Body of pancreas (tissue), 4 donors: ENCODE measurements at places on chromosomes 3 and 15. TPM values are rescaled to one million over a fixed set of nuclear protein-coding genes. Genes with fewer than 3 reads are reported as not detected.

The PARP14 gene
- 31.9 TPM for total RNA-seq

The SCAANT1 gene
- total RNA-seq: not detected

The ACKR4 gene
- 2.0 TPM for total RNA-seq

The FBN1 gene
- total RNA-seq: 12.7 TPM

The KLHL6 gene
- total RNA-seq: 1.6 TPM

The SLC7A14 gene
- total RNA-seq: not detected

The SNTN gene
- 1.0 TPM for total RNA-seq

The KY gene
- 0.26 TPM for total RNA-seq

The ARPP21 gene
- total RNA-seq: not detected

The DAZL gene
- not detected for total RNA-seq

- DNase-seq: no peak
These were observed 21.7 kb upstream of the UBL7 start for GRCh38 chr15:74482661-74483060.

GRCh38 chr3:102444101-102444500 lies 9.3 kb downstream of the ZPLD1 start:
- DNase-seq: no peak

GRCh38 chr3:132236701-132237651 lies 80.2 kb upstream of the ACP3 start:
- no peak for DNase-seq

- no peak for DNase-seq
These were observed 14.3 kb downstream of the KLHL6 start for GRCh38 chr3:183541235-183541655.

GRCh38 chr3:25338158-25338725 lies 89.8 kb upstream of the RARB start:
- DNase-seq: no peak

DNA sequence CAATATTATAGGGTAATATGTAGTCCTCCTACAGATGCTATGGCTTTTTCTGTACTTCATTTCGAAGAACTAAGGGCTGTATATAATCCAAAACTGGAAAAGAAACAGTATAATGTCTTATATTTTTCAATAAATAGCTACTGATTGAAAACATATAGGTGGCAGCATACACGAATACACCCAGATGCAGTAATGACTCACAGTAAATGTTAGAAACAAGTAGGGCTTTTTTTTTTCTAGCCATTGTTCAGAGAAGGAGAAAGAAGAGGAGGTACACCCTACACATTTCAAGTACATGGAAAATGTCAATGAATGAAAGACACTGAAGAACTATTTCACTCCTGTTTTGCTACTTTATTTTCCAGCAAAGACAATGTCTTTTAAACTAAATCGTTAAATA lies 9.4 kb downstream of the DAZL start:
- no peak for DNase-seq

DNA sequence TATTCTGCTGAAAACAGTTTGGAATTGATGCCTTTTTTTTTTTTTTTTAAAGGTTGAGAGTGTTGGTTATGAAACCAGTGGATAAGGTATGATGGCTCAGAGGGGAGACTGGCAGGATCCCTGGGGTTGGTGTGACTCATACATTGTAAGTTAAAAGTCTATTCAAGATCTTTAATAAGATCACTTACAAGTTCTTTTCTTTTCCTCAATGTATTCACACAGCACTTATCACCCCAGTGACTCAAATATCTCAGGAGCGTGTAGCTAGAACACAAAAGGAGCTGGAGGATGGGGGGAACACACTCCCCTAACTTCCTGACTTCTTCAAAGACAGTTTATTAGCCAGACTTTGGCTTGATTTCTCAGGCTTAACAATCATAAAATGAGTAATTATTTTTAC lies 285.3 kb downstream of the SV2B start:
- no peak for DNase-seq

GRCh38 chr3:149554826-149555225 lies 80.3 kb downstream of the TM4SF4 start:
- peak; percentile 16 for DNase-seq

- DNase-seq: no peak
These were observed 992.4 kb downstream of the NAALADL2 start for GRCh38 chr3:175851541-175851940.

DNA sequence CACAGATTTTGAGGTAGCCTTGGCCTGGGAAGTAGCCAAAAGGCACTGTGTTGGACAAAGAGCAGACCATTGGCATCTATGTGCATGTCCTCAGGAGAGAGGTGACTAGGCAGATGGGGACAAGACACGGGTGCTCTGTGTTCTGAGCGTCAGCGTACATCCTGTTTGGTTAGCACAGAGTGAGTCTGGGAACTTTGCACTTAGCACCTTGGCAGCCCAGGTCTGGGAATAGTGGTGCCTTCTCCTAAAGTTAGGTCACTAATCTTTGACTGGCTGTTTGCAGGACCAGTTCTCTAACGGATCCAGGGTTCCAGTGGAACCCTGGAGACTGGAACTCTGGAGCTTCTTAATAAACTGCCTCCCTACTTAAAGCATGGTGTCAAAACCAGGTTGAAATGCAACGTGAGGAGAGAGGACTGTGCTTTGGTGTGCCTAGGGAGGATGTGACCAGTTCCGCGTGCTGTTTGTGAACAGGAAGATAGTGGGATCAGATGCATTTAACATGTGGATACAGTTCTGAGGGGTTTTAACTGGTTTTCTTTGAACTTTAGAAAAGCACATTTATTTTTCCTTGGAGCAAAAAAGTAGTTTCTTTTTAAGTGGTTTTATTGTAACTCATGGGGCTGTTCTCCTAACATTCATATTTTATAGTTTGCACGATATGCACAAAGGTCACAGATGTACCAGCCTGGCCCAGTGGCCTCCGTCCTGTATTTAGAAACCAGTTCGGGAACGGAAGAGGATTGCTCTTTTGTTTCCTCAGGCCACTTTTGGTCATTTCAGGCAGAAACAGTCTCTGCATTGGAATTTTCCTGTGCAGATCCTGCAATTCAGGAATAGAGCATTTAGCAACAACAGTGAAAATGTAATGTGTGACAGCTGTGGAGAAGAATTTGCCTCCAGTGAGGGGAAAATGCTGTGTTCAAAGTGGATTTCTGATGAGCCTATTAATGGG lies 48.8 kb downstream of the ABHD2 start:
- peak; percentile 64 for DNase-seq

GRCh38 chr15:89533861-89534544 lies 37.6 kb upstream of the RHCG start:
- no peak for DNase-seq

- DNase-seq: no peak
These were observed 40.6 kb upstream of the MRPS22 start for GRCh38 chr3:139303216-139303615.

GRCh38 chr3:17632401-17633100 lies 109.9 kb downstream of the TBC1D5 start:
- no peak for DNase-seq

DNA sequence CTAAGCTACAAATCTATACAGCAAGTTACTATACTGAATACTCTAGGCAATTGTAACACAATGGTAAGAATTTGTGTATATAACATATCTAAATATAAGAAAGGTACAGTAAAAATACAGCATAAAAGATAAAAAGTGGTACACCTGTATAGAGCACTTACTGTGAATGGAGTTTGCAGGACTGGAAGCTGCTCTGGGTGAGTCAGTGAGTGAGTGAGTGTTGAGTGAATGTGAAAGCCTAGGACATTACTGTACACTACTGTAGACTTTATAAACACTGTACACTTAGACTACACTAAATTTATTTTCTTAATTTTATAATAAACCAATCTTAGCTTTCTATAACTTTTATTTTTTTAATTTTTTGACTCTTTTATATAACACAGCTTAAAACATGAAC lies 123.1 kb downstream of the ZMAT3 start:
- no peak for DNase-seq

DNA sequence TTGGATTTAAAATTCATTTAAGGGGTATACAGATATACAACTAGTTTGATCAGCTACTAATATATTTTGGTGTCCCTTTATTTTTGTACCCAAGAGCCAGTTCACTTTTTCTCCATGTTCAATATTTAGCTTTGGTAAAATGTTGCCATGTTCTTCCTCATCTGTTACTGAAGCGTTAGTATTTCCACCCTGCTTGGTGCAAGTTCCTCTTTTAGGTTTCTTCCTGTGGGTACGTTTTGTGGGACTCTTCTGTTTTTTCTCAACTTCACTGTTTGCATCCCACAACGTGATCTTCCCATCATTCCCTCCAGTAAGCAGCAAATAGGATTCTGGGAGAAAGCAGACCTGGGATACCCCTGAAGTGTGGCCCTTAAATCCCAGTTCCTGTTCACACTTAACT lies 14.1 kb downstream of the WDR53 start:
- no peak for DNase-seq

GRCh38 chr3:122697952-122698620 lies 17.4 kb downstream of the PARP14 start:
- DNase-seq: no peak

DNA sequence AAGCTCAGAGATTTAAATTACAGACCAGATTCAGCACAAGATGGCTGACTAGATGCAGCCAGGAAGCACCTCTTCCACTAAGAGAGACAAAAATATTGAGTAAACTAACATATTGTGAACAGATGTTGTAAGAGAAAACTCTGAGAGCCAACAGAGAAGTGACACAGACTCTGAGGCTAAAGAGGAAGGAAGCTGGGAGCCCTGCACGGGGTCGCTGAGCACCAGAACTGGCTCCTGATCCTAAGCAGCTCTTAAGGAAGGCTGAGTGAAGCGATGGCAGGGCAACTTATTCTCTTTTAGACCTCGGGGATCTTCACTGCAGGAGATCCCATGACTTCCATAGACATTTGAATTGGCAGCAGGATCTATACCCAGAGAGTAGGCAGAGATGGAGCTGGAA lies 578.0 kb upstream of the GRM7 start:
- DNase-seq: no peak

- DNase-seq: no peak
These were observed 24.0 kb upstream of the SLC24A5 start for GRCh38 chr15:48096813-48097212.

GRCh38 chr3:74139648-74140047 lies 474.8 kb downstream of the CNTN3 start:
- DNase-seq: no peak

DNA sequence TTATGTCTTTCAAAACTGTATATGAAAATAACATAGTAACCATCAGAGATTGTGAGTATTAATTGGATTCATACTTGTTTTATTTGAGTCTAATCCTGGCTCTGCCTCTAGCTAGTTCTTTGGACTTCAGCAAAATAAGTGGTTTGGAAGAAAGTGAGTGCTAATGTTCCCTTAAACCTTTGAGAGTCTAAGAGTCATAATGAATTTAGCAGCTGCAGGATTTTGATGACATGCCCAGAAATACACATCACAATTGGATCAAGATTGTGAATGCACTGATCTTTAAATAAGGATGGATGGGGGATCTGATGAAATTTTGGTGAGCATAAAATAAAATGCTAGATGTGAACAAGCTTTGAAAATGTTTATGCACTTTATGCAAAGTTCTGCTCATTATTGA lies 79.9 kb upstream of the FAM98B start:
- DNase-seq: no peak

GRCh38 chr3:184743248-184743647 lies 31.4 kb upstream of the MAGEF1 start:
- no peak for DNase-seq

DNA sequence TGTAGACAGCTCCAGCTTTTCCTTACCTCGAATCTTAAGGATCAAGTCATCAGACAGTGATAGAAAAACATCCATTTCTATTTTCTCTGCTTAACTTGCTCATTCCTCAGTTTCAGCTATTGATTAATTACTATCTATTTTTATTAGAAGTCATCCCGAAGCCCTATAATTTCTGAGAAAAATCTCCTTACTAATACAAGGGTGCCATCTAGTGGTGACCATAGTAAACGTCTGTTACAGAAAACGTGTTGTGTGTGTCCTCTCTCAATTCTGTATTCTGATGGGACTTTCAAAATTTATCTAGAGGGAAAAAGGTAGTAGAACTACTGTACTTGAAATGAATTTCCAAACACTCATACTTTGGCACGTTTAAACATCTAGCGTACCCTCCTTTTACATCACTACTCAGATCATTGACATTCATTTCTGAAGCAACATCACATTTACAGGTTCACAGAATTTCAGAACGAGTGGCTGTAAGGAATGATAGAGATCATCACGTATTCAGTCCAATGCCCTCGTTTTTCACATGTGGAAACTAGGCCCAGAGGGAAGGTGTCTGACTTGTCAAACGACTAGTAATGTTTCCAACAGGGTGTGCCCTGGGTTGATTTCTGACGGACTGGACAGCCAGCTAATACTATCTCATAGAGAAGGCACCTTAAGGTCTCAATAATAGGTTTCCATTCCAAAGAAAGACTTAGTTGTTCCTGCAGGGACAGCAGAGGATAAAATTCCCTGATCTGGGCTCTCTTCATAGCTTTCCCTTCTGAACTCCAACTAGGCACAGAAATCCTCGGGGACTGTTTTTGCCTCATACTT lies 25.6 kb downstream of the HACD2 start:
- DNase-seq: peak; percentile 32

DNA sequence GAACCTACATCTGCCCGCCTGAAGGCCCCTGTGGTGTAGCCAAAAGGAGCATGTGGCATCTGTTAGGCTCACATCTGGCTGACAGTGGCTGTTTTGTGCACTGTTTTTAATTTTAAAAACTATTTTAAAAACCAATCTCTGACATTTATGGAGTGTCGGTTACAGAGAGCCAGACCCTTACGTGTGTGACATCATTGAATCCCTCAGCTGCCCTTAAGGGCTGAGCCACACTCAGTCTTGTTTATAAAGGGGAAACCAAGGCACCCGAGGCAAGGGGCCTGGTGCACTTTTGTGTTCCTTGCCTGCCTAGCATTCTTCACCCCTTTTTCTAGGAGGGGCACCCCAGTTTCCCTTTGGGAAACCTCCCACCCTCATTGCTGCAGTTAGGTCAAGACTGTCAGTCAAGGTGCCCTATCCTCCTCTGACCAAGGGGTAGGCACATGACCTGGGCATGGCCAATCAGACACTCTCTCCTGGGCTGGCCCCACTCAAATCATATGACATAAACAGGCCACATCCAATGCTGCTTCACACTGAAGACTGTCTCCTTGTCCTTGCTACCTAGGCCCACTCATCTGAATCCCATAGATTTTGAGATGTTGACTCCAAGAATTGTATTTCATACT lies 105.3 kb downstream of the LSM3 start:
- DNase-seq: no peak

DNA sequence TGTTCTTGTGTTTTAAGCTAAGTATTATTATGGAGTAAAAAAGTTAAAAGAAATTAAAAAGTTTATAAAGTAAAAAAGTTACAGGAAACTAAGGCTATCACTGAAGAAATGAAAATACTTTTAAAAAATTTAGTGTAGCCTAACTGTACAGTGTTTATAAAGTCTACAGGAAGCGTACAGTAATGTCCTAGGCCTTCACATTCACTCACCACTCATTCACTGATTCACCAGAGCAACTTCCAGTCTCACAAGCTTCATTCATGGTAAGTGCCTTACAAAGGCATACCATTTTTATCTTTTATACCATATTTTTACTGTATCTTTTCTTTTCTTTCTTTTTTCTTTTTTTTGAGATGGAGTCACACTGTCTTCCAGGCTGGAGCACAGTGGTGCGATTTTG lies 40.7 kb upstream of the SCN5A start:
- DNase-seq: no peak

DNA sequence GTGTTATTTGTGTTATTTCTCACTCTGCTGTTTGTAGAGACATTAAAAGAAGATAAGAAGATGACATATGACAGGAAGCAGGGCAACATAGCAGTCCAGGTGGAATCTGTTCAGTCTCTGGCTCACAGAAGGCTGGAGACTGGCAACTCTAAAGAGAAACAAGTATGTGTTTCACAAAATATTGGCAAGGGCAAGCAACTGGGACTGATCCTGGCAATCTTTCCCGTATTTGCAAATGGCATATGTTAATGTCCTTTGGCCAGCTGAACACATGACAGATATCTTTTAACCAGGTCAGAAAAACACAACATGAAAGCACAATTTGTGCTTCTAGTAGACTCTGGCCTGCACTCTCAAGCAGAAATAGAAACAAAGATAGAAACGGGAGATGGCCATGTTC lies 1354.1 kb upstream of the EPHA6 start:
- DNase-seq: peak; percentile 16
